Activated CD4-positive, alpha-beta T cell treated with anti-CD3 and anti-CD28 coated beads, Interleukin-2, amount 10 ng/mL, durations not matched to agents 7 days and 5 days (primary cell): ENCODE measurements at places on chromosomes 2 and 18. TPM values are rescaled to one million over a fixed set of nuclear protein-coding genes. Genes with fewer than 3 reads are reported as not detected.

DNA sequence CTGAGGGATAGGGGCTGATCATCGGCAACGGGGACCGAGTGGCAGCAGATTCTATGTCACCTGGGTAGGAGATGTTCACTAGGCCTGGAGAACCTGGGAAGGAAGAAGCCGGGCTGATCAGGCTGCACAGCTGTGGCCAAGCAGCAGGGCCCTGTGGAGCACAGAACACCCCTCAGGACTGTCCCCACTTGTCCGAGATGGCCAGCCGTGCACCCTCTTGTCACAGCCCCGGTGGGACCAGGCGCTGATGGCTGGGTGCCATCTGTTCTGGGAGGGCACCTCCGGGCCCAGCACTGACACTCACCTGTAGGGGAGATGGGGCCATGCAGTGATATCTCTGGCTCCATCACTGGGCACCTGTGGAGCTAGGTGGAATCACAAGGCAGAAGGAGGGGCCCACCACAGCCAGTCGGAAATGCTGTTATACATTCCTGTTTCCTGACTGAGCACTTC lies 217.9 kb upstream of the RAB6C start:
- DNase-seq, result no peak

- DNase-seq, result no peak
These were observed 36.3 kb downstream of the PREPL start for GRCh38 chr2:44324971-44325426.

GRCh38 chr2:201936817-201937216 lies 96.8 kb upstream of the FZD7 start:
- DNase-seq, result no peak

DNA sequence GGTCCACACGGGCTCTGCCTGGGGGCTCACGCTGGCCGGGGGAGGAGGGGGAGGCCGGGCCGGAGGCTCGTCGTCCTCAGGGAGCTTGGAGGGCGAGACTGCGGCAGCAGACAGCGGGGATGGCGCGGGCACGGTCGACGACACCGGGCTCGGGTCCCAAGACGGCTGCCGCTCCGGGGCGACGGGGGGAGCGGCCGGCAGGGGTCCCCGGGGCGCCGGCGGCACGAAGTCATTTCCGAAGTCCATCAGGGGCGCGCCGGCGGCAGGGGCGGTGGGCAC lies 491 bp downstream of the RTN4 start:
- DNase-seq, result no peak

The LBX2 gene
- 0.25 TPM for total RNA-seq

The OTX1 gene
- total RNA-seq, result not detected

The CNNM4 gene
- 8.3 TPM for total RNA-seq

The SNED1 gene
- total RNA-seq, result 8.6 TPM

The CXCR2 gene
- 0.20 TPM for total RNA-seq
